Activated T-cell treated with anti-CD3 and anti-CD28 coated beads, Interleukin-2, amount 50 U/mL, for 4 hours (primary cell): ENCODE measurements at places on chromosomes 2 and 18.

DNA sequence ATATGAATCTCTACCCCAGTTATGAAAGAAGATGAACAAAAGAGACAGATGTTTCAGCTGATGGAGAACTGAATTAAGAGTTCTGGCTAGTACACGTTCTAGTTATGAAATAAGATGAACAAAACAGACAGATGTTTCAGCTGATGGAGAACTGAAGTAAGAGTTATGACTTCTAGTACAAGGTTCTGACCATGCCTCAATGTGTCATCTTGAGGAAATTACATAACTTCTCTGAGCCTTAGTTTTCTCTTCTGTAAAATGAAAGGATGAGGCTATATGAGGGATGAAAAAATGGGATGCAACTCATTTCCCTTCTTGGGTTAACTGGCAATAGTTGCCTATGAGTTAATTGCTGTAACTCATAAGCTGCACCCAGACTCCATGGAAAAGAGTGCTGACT lies 92.9 kb upstream of the WDR75 start:
- DNase-seq, result no peak

DNA sequence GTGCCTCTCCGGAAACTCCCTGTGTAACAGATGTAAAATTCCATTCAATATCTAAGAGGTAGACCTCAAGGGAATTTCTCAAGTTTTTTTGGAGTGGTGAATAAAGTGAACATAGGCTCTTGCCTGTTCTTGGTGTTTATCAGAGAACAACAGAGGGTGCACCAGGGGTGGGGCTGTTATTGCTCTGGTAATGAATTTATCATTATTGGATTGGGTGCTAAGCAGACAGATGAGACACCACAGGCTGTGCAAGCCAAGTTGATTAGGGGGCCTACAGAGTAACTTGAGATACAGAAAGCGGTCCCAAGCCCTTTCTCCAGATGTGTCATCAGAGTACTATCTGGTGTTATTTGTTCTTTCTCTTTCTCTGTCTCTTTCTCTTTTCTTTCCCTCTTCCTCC lies 286.3 kb downstream of the OSR1 start:
- DNase-seq, result no peak

- no peak for DNase-seq
These were observed 56.3 kb upstream of the LAPTM4A start for GRCh38 chr2:20107776-20108175.

DNA sequence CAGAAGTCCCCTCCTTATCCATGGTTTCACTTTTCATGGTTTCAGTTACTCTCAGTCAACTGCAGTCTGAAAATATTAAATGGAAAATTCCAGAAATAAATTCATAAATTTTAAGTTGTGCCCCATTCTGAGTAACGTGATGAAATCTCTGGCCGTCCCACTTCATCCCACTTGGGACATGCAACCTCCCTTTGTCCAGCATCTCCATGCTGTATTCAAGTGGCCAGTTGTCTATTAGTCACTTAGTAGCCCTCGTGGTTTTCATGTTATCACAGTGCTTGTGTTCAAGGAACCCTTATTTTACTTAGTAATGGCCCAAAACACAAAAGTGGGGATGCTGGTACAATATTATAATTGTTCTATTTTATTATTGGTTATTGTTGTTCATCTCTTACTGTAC lies 18.0 kb upstream of the DAPL1 start:
- DNase-seq, result no peak

DNA sequence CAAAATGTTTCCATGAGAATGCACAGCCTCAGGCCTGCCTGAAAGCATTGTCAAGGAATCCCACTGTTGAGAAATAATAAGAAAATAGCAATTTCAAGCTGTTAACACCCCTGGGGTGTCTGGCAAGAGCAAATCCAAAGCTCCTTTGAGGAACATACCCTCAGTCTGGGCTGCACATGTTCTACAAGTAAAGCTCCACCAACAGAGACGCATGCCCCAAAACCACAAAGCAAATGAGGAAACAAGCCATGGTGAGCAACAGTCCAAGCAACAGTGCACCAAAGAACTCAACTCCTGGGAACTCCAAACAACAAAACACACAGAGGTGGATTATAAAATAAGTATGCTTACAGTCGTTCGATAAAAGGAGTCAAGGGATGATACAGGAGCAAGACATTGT lies 40.3 kb downstream of the CYP27C1 start:
- no peak for DNase-seq

DNA sequence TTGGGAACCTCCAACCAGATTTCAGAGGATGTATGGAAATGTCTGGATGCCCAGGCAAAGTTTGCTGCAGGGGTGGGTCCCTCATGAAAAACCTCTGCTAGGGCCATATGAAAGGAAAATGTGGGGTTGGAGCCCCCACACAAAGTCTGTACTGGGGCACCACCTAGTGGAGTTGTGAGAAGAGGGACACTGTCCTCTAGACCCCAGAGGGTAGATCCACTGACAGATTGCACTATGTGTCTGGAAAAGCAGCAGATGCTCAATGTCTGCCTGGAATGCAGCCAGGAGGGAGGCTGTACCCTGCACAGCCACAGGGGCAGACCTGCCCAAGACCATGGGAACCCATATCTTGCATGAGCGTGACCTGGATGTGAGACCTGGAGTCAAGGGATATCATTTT lies 573.7 kb upstream of the NXPH2 start:
- no peak for DNase-seq

DNA sequence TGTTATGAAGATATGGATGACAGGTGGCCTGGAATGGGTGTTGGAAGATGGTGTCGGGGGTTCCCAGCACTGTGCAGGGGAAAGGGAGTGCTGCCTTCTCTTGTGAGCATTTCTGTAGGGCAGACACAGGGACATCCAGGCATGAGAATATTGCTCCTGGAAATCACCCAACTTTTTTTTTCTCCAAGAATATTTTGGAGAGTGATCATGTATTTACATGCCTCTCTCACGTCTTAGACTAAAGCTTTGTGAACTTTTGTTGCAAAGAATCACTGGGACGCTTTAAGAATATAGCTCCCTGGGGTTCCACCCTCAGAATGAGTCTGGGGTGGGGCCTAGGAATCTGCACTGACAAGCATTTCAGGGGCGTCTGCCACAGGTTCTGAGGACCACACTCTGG lies 68.7 kb downstream of the VWA3B start:
- no peak for DNase-seq

DNA sequence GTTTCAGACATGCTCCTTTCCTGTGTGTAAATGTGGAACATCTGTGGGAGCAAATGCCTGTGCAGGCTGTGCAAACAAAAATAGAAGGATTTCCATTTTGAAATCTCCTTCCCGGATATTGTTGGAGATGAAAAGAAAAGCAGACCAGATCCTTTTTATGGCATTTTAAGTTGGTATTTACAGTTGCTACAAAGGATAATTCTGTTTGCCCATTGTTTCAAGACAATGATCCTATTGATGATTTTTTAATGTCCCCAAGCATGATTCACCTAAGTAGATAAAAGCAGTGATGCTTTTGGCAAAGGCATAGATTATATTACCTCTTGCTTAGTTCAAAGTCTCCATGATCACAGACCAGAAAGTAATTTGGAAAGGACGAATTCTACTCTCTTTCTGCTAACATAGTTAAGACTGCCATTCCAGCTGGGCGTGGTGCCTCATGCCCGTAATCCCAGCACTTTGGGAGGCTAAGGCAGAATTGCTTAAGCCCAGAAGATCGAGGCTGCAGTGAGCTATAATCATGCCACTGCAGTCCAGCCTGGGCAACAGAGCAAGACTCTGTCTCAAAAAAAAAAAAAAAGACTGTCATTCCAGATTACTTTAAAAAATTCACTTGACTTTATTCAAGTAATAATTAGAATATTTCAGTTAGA lies 209.6 kb upstream of the SLC39A10 start:
- DNase-seq, result no peak

- DNase-seq, result no peak
These were observed 2.8 kb downstream of the SIX3 start for GRCh38 chr2:44944102-44944951.

- no peak for DNase-seq
These were observed 42.9 kb upstream of the ASB1 start for GRCh38 chr2:238383743-238384380.

GRCh38 chr2:220005362-220005761 lies 377.9 kb downstream of the SLC4A3 start:
- no peak for DNase-seq

GRCh38 chr18:74905247-74905646 lies 303.7 kb downstream of the PTGR3 start:
- no peak for DNase-seq

DNA sequence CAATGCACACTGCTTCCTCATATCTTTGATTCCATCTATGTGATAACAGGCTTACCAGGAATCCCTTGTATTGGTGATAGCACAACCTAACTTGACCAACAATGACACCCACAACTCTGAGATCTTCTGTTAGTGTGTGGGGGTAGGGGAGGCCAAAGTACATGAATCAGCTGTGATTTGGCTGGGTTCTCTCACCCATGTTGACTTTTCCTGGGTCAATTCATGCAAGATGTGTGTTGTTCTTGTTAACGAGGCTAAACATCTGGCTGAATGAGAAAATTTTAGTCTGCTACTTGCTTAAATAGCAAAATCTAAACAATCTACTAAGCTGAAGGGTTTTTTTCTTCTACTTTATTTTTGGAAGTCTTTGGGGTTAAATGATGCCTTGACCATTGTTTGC lies 341.2 kb upstream of the SLC14A2 start:
- no peak for DNase-seq

DNA sequence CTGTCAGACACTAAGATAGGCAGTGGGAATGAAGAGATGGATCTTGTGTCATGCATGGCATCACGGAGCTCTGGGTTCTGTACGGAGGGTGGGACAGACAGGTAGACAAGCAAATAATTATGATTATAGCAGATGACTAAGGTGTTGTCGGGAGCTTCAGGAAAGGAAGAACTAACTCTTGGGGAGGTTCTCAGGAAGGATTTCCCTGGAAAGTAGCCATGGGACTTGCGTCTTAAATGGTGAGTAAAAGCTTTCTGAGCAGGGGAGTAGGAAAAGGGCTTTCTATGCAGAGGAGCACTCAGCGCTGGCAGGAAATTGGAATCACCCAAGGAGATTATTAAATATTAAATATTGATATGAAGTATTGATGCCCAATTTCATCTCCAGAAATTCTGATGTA lies 35.5 kb downstream of the ATOH8 start:
- DNase-seq, result no peak
